ENCODE measurements at places on chromosomes 16 and 17.

DNA sequence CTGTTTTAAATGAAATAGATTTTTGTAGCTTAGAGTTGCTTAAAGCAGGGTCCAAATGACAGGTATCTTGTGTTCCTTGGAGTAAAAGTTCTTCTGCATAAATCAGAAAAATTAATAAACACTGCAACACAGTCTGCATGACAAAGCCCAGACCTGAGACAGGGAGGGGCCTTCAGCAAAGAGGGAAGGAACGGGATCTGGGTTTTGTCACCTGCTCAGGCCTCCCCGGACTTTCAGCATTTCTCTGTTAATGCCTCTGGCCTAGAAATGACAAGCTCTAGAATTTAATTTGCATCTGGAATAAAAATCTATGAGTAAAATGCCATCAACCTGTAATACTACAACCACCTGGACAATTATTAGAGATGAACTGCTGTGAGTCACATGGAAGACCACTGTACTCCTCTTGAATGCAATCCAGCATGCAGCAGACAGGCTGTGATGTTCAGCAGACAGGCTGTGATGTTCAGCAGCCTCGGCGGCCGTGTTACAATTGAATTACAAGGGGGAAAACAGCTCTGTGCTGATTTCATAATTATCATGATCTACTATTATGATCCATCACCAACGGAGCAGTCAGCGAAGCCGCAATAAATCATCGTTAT is 170.2 kb downstream of the TOX3 start:
- DNase-seq: no peak

GRCh38 chr16:21190599-21190998 is 20.8 kb downstream of the ZP2 start:
- DNase-seq: no peak

GRCh38 chr17:61251939-61252865 is 147.4 kb upstream of the TBX2 start:
- no peak for DNase-seq

- no peak for DNase-seq
Observed at GRCh38 chr16:23832882-23833281, 2.9 kb upstream of the PRKCB start.

DNA sequence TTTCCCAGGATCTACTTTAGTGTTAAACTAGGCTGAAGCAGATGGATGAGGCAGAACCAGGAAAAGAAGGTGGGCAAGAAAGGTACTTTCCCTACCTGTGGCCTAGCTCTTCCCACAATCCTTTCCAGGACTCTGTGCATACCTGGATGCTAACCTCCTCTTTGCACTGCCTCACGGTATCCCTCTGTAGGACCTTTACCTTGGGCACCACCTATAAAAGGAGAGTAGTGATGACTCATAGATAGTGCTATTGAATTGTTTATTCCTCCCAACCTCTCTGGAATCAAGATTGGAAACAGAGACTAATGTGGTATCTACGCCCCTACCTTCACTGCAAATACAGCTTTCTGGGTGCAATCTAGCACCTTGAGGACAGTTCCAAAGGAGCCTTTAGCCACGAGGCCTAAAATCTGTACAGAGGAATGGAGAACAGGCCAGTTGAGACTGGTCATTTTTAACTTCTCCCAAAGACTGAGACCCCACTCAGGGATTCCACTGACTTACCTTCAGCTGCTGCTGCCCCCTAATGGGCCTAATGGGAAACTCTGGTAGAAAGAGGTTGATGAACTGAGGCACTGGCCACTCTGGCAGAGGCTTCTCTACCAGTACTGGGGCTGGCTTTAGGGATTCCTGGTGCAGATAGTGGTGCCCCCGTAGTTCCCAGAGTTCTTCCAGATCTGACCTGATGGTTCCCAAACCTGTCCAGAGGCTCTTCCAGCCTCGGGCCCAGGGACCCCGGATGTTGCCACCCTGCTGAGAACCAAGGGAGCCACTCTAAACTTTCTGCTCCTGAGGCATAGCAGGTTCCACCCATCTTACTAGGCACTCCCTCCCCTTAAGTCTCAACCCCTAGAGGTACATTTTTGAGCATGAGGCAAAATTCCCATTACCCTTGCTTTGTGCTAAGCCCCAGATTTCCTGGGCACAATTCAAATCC is 781 bp downstream of the RSKR start:
- DNase-seq: peak; percentile 31

DNA sequence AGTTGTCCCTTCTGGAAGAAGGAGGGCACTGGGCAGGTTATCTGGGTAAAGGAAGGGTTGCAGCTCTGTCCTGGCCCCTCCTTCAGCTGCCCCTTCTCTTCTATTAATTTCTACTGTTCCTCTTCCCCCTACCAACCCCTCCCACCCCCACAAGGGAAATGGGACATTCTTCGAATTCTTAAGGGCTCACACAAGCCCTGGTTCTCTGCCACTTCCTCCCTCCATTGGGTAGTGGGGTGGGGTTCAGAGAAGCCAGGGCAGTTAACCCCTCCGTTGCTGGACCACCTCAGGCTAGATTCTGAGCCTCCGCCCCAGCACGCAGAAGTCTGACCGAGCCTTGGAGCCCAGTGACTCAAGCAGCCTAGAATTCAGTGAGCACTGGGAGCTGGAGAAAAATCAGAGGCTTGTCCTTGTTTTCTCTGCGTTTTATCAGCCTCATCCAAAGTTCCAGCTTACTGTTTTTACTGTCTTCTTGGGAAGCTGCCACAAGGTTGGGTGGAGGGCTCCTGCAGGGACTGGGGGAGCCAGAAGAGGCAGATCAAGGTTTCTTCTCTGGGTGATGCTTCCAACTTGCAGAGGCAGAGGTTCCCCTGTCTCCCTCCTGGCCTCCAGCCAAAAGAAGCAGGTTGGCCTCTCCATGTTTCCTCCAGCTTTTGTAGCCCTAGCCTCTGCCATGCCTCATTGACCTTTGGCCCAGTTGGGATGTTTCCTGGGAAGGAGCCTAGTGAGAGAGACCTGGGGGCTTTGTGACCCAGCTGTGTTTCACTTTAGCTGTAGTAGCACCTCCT is 10.2 kb downstream of the LASP1 start:
- DNase-seq: no peak

DNA sequence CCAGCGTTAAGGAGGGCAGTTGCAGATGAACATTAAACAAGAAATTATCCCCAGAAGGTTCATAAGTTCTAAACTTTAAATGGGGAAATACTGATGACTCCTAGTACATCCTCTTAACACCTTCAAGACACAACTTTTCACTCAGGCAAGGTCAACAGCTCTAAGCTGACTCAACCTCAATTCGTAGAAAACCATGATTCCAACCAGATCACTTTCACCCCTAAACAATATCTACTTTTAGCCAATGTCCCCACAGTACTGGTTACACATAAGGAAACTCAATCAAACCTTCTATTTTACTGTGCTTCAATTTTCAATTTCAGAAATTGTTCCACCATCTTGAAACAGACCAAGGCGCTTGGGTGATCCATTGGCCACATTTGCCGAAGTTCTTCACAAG is 2.3 kb downstream of the CDYL2 start:
- no peak for DNase-seq
